ENCODE measurements at places on chromosomes 7 and 10. TPM values are rescaled to one million over a fixed set of nuclear protein-coding genes. Genes with fewer than 3 reads are reported as not detected.

GRCh38 chr10:128230401-128230800, 104.2 kb upstream of the MKI67 start:
- no peaks in the 10 kb centered on the region for H3K27me3 ChIP-seq
- DNase-seq, result no peak
- H3K36me3 ChIP-seq, result no peaks in the 10 kb centered on the region
- H3K4me1 ChIP-seq, result no peaks in the 10 kb centered on the region
- H3K4me3 ChIP-seq, result no peak overlapping the region

- no peaks in the 10 kb centered on the region for H3K4me1 ChIP-seq
- H3K36me3 ChIP-seq, result no peaks in the 10 kb centered on the region
- peak; percentile 93 for DNase-seq
- H3K27me3 ChIP-seq, result no peaks in the 10 kb centered on the region
These were observed 3.1 kb downstream of the ADIRF start for GRCh38 chr10:86971232-86971991.

DNA sequence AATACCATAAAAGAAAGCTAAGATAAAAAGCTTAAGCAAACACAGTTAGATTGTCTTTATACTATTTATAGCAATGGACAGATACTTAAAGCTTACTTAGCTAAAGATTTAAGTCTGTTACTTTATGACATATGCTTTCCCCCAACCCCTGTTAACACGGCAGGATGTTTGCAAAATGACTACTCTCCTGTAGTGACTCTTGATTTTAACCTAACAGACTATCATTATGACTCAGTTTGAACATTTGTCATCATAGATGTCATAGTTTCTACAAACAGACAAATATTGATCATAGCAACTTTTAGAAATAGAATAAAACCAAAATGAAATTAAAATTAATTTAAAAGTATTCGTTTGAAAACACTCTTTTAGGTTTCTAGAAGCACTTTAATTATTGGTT, 7.8 kb upstream of the COMMD3 start:
- H3K27ac ChIP-seq, result no peak overlapping the region
- no peak overlapping the region for H3K4me3 ChIP-seq
- no peaks in the 10 kb centered on the region for H3K4me1 ChIP-seq
- no peaks in the 10 kb centered on the region for H3K27me3 ChIP-seq

GRCh38 chr10:115046686-115047236, 46.4 kb upstream of the ATRNL1 start:
- no peaks in the 10 kb centered on the region for H3K27me3 ChIP-seq
- DNase-seq, result no peak
- no peaks in the 10 kb centered on the region for H3K4me1 ChIP-seq
- H3K36me3 ChIP-seq, result no peaks in the 10 kb centered on the region

DNA sequence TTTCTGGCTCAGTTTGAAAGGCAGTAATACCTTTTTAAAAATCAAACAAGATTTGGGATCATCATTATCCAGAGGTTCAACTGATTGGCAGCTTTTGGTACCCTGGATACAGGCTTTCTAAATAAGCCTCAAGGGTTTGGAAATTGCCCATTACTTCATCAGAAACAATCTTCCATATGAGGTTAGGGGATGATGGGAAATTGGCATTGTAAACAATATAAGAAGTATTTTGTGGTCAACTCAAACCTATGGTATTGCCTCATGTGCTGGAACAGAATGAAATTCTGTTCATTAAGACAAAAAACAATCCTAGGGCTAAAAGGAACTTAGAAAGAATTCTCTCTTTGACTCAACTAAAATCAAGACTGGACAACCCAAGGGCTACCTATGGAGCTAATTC, 92.6 kb upstream of the HECTD2 start:
- H3K36me3 ChIP-seq, result no peaks in the 10 kb centered on the region
- no peak overlapping the region for H3K4me3 ChIP-seq
- no peak for DNase-seq
- no peaks in the 10 kb centered on the region for H3K4me1 ChIP-seq
- no peak overlapping the region for H3K27ac ChIP-seq

- peak overlapping the region; percentile 99 for H3K27ac ChIP-seq
- H3K36me3 ChIP-seq, result no peaks in the 10 kb centered on the region
- DNase-seq, result no peak
These were observed 2.0 kb downstream of the KAZALD1 start for GRCh38 chr10:101063548-101064414.

DNA sequence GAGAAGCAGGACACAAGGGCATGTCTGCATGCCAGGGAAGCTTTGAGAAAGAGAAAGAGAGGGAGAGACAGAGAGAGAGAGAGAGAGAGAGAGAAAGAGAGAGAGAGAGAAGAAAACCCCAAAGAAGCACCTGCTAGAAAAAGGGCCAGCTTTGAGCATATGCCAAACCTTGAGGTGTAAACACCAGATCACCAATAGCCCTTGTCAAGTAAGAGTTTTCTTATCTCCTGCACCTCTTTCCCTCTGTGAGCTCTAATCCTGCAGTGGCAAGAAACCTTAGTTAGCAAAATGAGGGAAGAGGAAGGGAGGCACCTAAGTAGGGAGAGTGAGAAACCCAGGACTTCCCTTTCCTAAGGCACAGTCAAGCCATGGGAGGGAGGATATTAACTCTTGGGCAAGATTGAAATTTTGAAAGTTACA, 11.3 kb upstream of the TRDMT1 start:
- no peaks in the 10 kb centered on the region for H3K27me3 ChIP-seq
- H3K4me1 ChIP-seq, result no peaks in the 10 kb centered on the region
- no peak for DNase-seq

DNA sequence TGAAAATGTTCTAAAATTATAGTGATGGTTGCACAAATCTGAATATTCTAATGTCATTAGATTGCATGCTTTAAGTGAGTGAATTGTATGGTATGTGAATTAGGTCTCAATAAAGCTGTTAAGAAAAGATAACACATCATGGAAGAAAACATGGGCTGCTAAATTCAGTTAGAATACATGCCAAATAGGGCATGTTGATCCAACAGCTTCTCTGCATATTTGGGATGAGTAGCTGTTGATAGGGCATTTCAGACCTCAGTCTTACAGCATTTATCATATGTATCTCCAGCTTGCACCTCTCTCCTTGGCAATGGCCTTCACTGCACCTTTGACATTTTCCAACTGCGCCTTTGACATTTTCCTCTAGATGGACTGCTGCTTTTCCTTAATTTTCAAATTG, 13.2 kb downstream of the CREB5 start:
- no peaks in the 10 kb centered on the region for H3K36me3 ChIP-seq
- H3K27ac ChIP-seq, result no peak overlapping the region
- no peak overlapping the region for H3K4me3 ChIP-seq
- no peak for DNase-seq

DNA sequence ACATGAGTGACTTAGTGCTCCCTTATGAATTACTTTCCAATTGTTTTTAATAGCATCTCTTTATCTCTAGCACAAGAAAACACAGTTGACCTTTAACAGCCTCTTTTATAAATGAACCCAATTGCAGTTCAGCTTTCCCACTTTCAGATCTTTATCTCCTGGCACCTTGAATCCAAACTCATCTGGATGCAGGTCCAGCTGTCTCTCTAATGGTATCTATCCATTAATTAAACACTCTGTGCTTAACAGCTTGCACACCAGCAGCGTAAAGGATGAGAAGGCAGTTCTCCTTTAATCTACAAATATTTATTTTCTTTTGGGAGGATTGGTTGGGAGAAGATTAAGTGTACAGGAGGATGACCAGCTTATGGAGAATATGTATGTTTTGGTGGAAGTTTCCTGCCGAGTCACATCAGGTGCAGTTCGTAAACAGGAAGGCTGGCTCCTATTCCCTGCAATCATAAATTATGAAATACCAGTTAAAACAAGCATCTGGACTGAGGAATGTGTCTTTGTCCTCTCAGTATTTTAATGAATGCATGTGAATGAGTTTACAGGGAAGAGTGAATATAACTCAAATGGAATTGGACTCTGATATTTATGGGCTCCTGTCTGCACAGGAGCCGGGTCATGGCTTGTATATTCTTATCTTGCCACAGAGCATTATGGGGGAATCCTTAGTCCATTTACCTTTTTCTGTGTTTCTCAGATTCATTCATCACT, 232.7 kb downstream of the PHF14 start:
- H3K36me3 ChIP-seq, result no peaks in the 10 kb centered on the region
- no peaks in the 10 kb centered on the region for H3K4me1 ChIP-seq
- no peak overlapping the region for H3K27ac ChIP-seq

The TRPV5 gene
- total RNA-seq, result 0.21 TPM

The OR2A12 gene
- not detected for total RNA-seq

The ASB10 gene
- not detected for total RNA-seq

The ITIH2 gene
- not detected for total RNA-seq

Measured in tibial nerve (tissue), 4 donors.